AG09309 (cell line): ENCODE measurements at places on chromosomes 12 and 14.

GRCh38 chr12:105698075-105698474 is 367.6 kb downstream of the C12orf75 start:
- DNase-seq: no peak

DNA sequence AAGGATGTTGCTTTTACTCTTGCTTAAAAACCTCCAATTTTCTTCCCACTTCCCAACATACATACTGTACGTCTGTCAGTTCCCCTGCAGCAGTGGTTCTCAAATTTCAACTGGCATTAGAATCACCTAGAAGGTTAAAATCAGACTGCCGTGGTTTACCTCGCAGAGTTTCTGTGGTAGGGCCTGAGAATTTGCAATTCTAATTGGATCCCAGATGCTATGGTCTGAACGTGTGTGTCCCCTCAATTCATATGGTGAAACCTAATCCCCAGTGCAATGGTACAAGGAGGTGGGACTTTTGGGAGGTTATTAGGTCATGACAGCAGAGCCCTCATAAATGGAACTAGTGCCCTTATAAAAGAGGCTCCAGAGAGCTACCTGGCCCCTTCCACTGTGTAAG is 226.9 kb downstream of the CRADD start:
- no peak for DNase-seq

- no peak for DNase-seq
These were observed 159.9 kb upstream of the FRMD6 start for GRCh38 chr14:51491776-51492175.

DNA sequence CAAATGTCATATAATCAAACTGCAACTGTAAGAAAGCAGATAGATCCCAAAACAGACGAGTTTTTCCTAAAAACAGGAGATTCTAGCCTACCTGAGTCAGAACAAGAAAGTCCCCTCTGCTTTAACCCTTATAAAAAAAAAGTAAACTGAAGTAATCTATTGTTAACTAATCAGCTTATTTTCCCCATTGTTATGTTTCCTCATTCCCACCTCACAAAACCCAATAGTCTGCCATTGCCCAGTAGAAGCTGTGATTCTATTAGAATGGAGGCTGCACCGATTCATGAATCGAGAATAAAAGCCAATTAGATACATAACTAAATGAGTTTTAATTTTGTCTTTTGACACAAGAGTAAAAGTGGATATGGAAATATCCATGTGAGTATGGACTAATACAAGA is 115.4 kb downstream of the MED13L start:
- no peak for DNase-seq

GRCh38 chr12:127728285-127728684 is 538.7 kb upstream of the TMEM132C start:
- no peak for DNase-seq

- DNase-seq: no peak
These were observed 198.2 kb downstream of the BTG1 start for GRCh38 chr12:91947459-91947858.

GRCh38 chr14:49769171-49769570 is 1.2 kb downstream of the KLHDC2 start:
- DNase-seq: no peak

DNA sequence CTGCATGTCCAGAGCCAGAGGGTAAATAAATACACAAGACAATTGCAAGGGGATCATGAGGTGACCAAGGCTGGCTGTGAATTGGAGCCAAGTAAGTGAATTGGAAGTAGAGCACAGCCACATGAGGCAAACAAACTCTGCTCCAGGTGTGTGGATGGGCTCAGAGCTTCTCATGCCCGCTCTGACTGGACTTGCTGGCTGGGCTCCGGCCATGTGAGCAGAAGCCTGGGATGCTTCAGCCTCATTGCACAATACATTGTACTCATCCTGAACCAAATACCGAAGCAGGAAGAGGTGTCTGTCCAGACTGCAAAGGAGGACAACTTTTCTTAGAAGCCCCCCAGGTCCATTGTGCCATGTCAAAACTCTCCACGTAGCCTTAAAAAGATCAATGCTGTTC is 193.0 kb downstream of the TTC8 start:
- DNase-seq: no peak

GRCh38 chr12:19643635-19644034 is 204.3 kb downstream of the AEBP2 start:
- DNase-seq: peak; percentile 37

DNA sequence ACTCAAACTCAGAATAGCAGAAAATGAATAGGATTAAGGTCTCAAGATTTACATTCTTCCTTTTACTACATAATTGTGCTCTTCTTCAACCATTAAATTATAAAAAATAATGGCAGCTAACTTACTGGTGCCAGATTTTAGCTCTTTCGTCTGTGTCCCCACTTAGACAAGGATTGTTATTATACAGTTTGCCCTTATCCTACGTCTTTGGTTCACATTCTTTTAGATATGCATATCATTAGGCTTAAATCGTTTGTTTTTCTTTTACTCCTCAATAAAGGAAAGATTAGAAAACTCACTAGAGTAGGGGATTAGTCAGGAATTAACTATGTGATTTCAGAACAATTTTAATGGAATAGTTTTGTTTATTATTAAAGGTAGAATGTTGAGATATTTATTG is 129.6 kb upstream of the GARIN2 start:
- no peak for DNase-seq

- no peak for DNase-seq
These were observed 10.2 kb downstream of the USP15 start for GRCh38 chr12:62270384-62270783.

- DNase-seq: no peak
These were observed 296.0 kb downstream of the PCNX1 start for GRCh38 chr14:71203306-71203705.

DNA sequence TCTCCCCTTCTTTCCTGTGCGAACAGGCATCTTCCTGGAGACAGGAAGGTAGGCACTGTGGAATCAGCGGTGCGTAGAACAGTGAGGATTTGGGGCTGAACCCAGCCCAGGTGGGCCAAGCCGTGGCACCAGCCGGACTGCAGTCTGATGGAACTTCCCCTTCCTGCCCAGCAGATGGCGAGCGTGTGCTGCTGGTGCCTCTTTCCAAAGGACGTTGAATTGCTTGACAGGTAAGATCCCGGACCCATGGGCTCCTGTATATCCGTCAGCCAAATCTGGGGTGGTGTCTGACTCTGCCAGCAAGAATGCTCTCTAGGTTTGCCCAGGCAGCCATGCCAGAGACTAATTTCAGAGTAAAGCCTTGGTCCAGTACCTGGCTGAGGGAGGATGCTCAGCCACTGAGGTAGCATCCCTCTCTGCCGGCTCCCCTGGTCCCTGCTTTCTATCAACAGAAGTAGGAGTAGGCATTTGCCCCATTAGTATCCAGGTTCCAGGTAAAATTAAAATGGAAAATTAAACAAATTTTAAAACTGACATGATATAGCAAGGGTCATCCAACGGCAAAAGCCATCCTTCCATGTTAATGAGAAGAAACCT is 21.1 kb upstream of the KCNA5 start:
- DNase-seq: no peak

- no peak for DNase-seq
These were observed 13.6 kb upstream of the ACVR1B start for GRCh38 chr12:51937926-51938325.

- peak; percentile 87 for DNase-seq
These were observed 7.5 kb downstream of the HEBP1 start for GRCh38 chr12:12992418-12993130.

- DNase-seq: no peak
These were observed 27.4 kb downstream of the DTX1 start for GRCh38 chr12:113083863-113084435.

- no peak for DNase-seq
These were observed 26.2 kb upstream of the TUNAR start for GRCh38 chr14:95850429-95850828.

DNA sequence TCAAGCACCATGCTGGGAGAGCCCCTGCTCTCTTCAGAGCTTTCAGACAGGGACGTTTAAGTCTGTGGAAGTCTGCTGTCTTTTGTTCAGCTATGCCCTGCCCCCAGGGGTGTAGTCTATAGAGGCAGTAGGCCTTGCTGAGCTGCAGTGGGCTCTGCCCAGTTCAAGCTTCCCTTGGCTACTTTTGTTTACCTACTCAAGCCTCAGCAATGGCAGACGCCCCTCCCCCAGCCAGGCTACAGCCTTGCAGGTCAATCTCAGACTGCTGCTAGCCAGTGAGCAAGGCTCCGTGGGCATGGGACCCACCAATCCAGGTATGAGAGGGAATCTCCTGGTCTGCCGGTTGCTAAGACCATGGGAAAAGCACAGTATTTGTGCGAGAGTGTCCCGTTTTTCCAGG is 37.4 kb upstream of the C12orf71 start:
- DNase-seq: no peak

- DNase-seq: no peak
These were observed 78.0 kb upstream of the OTX2 start for GRCh38 chr14:56888274-56888673.

DNA sequence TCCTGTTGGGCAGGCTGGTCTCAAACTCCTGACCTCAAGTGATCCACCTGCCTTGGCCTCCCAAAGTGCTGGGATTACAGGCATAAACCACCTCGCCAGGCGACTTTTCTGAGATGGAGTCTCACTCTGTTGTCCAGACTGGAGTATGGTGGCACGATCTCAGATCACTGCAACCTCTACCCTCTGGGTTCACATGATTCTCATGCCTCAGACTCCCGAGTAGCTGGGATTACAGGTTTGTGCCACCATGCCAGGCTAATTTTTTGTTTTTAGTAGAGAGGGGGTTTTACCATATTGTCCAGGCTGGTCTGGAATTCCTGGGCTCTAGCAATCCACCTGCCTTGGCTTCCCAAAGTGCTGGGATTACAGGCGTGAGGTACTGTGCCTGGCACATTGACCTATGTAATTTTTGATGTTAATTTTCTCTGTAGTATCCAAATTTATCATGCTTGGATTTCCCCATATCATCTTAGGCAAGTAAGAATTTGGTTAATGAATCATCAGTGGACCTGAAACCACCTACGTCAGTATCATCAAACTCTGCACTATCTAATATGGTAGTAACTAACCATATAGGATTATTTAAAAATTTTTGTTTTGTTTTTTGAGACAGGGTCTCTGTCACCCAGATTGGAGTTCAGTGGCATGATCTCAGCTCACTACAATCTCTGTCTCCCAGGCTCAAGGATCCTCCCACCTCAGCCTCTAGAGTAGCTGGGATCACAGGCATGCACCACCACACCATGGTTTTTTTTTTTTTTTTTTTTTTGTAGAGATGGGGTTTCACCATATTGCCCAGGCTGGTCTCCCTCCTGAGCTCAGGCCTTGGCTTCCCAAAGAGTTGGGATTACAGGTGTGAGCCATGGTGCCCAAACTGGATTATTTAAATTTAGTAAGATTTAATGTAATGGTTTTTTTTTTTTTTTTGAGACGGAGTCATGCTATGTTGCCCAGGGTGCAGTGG is 11.9 kb upstream of the ATP5F1B start:
- no peak for DNase-seq

GRCh38 chr12:15757553-15758255 is 31.5 kb downstream of the EPS8 start:
- peak; percentile 81 for DNase-seq

- DNase-seq: no peak
These were observed 41.9 kb upstream of the BCL2L14 start for GRCh38 chr12:12028668-12029402.

- DNase-seq: peak; percentile 99
These were observed 72.2 kb downstream of the DENND5B start for GRCh38 chr12:31518680-31519227.

- peak; percentile 14 for DNase-seq
These were observed 198.2 kb downstream of the TSPAN9 start for GRCh38 chr12:3275171-3276041.

- no peak for DNase-seq
These were observed 14.7 kb upstream of the ENDOU start for GRCh38 chr12:47739979-47740378.

GRCh38 chr12:29427964-29428363 is 47.0 kb upstream of the ERGIC2 start:
- DNase-seq: no peak

DNA sequence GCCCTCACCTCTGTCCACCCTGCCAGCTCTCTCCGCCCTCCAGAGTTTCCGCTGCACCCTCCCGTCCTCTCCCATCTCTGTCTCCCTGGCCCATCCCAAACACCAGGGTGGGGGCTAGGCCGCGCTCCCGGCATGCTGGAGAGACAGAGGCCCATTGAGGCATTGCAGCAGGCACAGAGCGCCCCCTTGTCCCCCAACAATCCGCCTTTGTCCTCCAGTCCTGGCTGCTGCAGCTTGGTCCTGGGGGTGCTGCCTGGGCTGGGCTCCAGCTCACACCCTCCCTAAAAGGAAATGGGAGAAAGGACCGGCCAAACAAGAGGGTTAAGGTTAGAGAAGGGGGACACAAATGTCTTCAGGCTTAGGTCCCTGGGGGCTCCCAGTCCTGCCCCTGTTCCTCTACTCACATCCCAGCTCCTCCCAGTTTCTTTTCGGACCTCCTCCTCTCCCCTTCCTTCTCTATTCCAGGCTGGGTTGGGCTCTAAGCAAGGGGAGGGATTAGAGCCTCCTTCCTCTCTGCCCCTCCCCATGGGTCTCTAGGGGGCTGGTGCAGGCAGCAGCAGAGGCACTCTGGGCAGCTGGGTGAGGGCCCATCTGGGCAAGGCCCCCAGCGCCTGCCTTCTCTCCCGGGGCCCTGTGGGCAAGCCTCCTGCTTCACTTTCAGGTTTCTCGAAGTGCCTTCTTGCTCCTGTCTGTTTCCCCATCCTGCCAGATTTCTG is at the start of gene CMTM5:
Gene CMTM5, plus strand, starts transcription at position 565 of the 716 bp plus-strand sequence. CDS start 206 bp downstream, outside the sequence.
- DNase-seq: no peak

DNA sequence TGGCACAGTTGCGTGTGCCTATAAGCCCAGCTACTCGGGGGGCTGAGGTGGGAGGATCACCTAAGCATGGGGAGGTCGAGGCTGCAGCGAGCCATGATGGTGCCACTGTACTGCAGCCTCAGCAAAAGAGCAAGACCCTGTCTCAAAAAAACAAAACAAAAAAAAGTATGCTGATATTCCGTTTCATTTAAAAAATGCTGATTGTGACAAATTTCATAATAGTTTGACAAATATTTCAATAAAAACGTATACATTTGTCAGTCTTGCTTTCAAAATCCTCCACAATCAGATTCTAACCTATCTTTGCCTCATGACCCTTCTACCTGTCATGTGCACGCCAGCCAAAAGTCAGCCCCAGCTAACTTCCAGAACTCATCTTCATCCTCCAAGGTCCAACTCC is 9.8 kb downstream of the USP44 start:
- no peak for DNase-seq
